Lung (tissue), 17 donors: ENCODE measurements at places on chromosomes 11 and 22. TPM values are rescaled to one million over a fixed set of nuclear protein-coding genes. Genes with fewer than 3 reads are reported as not detected.

INS gene
- not detected for total RNA-seq

PYGM gene
- 3.7 TPM for total RNA-seq

TIMM8B gene
- 53.3 TPM for total RNA-seq

ACTN3 gene
- 0.15 TPM for total RNA-seq

ROM1 gene
- 3.5 TPM for total RNA-seq

- DNase-seq = no peak
- H3K4me3 ChIP-seq = no peak overlapping the region
- no peaks in the 10 kb centered on the region for H3K4me1 ChIP-seq
- peaks cover 50% of the 10 kb centered on the region for H3K36me3 ChIP-seq
- no peak overlapping the region for H3K27ac ChIP-seq
- no peaks in the 10 kb centered on the region for H3K27me3 ChIP-seq
These were observed 49.2 kb upstream of the CABP7 start for GRCh38 chr22:29670626-29671025.

DNA sequence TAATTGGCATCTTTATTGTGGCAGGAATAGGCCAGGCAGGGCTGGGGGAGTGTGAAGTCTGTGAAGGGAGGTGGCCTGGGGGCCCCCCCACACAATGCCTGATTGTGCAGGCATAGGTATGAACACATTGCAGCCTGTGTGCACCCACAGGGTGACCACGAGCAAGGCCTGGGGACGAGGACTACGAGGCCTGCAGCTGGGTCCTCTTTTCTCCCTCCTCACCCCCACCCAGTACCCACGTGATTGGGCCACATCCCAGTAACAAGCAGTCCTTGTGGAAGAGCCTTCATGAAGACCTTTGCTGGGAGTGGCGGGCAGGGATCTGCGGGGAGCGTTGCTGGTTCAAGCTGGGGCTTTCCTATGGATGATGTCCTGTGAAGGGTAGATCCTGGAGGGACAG, 29.3 kb downstream of the ZBTB16 start:
- H3K27ac ChIP-seq = no peak overlapping the region
- peaks cover 58% of the 10 kb centered on the region for H3K4me1 ChIP-seq
- no peaks in the 10 kb centered on the region for H3K27me3 ChIP-seq
- peaks cover 20% of the 10 kb centered on the region for H3K36me3 ChIP-seq
- no peak for DNase-seq

- no peaks in the 10 kb centered on the region for H3K36me3 ChIP-seq
- peaks cover 6% of the 10 kb centered on the region for H3K4me1 ChIP-seq
- no peak for DNase-seq
- no peak overlapping the region for H3K4me3 ChIP-seq
These were observed 178.7 kb upstream of the CADM1 start for GRCh38 chr11:115682888-115683287.

GRCh38 chr11:43419460-43419859, 60.7 kb downstream of the TTC17 start:
- peaks cover 4% of the 10 kb centered on the region for H3K36me3 ChIP-seq
- H3K4me1 ChIP-seq = no peaks in the 10 kb centered on the region
- H3K27me3 ChIP-seq = no peaks in the 10 kb centered on the region
- peak; percentile 72 for DNase-seq
- no peak overlapping the region for H3K27ac ChIP-seq
- no peak overlapping the region for H3K4me3 ChIP-seq

- H3K27ac ChIP-seq = no peak overlapping the region
- DNase-seq = no peak
- no peaks in the 10 kb centered on the region for H3K4me1 ChIP-seq
- H3K36me3 ChIP-seq = no peaks in the 10 kb centered on the region
These were observed 13.1 kb upstream of the MFRP start for GRCh38 chr11:119359365-119360214.

GRCh38 chr11:87351676-87352075, 313.9 kb downstream of the TMEM135 start:
- H3K27me3 ChIP-seq = no peaks in the 10 kb centered on the region
- no peak overlapping the region for H3K4me3 ChIP-seq
- no peaks in the 10 kb centered on the region for H3K4me1 ChIP-seq
- no peak for DNase-seq
- no peaks in the 10 kb centered on the region for H3K36me3 ChIP-seq

DNA sequence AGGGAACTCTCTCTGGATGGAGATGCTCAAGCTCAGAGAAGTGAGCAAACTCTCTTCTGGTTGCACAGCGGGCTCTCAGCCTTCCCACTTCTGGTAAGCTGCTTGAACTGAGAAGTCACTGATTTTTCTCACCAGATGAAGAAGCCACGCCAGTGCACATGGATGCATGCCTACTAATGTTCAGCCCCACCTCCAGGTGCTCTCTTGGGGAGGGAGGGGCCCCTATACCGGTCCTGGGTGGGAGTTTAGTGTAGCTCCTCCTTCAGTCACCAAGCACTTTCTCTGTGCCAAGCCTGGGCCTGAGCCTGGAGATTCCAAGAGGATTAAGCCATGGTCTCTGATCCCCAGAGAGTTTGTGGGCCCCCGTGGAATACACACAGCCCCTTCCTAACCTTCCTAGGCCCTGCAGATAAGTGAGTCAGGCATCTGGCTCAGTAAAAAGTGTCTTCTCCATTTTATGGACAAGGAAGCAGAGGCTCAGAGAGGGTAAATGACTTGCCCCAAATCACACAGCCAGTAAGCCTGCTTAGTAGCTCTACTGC, 142.2 kb downstream of the ST3GAL4 start:
- no peaks in the 10 kb centered on the region for H3K36me3 ChIP-seq
- H3K4me1 ChIP-seq = no peaks in the 10 kb centered on the region
- no peak for DNase-seq
- H3K27me3 ChIP-seq = no peaks in the 10 kb centered on the region

DNA sequence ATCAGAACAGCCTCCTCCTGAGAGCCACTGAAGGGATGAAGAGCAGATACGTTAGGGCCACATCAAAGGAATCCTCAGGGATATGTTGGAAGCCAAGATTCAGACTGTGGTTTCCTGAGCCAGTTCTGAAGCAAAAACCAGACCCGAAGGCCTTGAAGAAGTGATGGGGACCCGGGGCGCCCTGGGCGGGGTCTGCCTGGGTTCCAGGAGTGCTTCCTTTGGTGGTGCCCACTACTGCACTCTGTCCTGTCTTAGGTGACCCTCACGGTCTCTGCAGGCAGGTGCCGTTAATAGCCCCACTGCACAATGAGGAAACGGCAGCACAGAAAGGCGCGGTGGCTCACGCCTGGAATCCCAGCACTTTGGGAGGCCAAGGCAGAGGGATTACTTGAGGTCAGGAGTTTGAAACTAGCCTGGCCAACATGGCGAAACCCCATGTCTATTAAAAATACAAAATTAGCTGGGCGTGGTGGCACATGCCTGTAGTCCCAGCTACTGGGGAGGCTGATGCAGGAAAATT, 12.9 kb upstream of the SH3BP1 start:
- DNase-seq = no peak
- no peaks in the 10 kb centered on the region for H3K27me3 ChIP-seq
- H3K4me1 ChIP-seq = peaks cover 23% of the 10 kb centered on the region
